Left colon (tissue), 2 donors: ENCODE measurements at places on chromosomes 7 and 10. TPM values are rescaled to one million over a fixed set of nuclear protein-coding genes. Genes with fewer than 3 reads are reported as not detected.
A peak's percentile ranks its signal among the peaks of the same experiment; 100 is the strongest.

DNA sequence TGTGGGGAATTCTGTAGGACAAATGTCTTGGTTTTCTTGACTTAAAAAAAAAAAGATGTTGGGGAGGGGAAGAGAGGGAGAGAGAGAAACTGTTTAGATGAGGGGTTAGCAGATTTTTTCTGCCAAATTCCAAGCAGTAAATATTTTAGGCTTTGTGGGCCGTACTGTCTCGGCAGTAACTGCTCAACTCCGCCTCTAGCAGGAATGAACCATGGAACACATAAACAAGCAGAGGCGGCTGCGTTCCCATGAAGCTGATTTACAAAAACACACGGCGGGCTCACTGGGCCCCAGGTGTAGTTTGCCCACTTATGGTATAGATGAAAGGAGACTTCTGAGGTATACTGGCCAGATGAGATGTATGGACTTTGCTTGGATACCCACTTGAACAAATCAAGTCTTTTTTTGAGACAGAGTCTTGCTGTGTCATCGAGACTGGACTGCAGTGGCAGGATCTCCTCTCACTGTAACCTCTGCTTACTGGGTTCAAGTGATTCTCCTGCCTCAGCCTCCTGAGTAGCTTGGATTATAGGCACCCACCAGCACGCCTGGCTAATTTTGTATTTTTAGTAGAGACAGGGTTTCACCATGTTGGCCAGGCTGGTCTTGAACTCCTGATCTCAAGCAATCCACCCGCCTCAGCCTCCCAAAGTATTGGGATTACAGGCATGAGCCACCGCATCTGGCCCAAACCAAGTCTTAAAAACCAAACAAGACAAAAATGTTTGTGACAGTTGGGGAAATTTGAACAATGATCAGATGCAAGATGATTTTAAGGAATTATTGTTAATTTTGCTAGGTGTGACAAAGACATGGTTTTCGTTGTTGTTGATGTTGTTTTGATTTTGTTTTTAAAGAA is 9.7 kb upstream of the ADAMTS14 start:
- no peak for DNase-seq

Gene ZNF804B
- total RNA-seq: not detected

GRCh38 chr7:64875658-64876406 is 27.2 kb upstream of the ZNF273 start:
- no peak for DNase-seq

DNA sequence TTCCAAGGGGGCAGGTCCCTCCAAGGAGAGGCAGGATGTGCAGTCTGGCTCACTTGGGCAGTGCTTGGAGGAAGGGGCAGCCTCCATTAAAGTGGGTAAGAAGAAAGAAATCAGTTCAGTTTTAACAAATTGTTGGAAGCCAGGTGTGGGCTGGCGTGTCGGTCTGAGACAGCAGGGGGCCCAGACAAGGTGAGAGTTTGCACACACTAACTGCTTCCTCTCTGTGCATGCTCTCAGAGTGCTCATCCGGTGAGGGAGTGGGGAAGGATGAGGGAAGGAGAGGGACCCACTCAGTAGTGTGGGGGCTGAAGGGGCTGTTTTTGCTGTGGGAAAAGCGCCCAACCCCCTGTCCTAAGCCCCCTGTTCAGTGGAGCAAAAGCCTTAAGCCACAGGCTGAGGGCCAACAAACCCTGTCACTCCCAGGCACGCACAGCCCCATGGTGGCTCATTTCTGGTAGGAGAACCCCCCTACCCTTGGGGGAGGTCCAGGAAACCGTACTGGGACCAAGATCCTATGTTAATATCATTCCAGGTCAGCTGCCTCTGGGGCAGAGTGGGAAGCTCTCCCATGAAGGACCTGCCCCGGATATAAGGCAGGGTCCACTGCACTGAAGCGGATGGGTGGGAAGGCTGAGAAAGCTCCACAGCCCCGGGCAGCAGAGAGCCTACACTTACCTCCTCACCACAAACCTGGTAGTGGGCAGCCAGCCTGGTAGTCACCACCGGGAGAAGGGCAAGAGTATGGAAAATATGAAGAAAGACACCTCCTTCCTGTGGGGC is 5.1 kb upstream of the PCBD1 start:
- no peak for DNase-seq

Gene CCDC136
- 5.6 TPM for total RNA-seq

GRCh38 chr7:158582089-158582456 is 5.5 kb downstream of the PTPRN2 start:
- DNase-seq: no peak

GRCh38 chr10:31353574-31353973 is 34.6 kb downstream of the ZEB1 start:
- no peak for DNase-seq

DNA sequence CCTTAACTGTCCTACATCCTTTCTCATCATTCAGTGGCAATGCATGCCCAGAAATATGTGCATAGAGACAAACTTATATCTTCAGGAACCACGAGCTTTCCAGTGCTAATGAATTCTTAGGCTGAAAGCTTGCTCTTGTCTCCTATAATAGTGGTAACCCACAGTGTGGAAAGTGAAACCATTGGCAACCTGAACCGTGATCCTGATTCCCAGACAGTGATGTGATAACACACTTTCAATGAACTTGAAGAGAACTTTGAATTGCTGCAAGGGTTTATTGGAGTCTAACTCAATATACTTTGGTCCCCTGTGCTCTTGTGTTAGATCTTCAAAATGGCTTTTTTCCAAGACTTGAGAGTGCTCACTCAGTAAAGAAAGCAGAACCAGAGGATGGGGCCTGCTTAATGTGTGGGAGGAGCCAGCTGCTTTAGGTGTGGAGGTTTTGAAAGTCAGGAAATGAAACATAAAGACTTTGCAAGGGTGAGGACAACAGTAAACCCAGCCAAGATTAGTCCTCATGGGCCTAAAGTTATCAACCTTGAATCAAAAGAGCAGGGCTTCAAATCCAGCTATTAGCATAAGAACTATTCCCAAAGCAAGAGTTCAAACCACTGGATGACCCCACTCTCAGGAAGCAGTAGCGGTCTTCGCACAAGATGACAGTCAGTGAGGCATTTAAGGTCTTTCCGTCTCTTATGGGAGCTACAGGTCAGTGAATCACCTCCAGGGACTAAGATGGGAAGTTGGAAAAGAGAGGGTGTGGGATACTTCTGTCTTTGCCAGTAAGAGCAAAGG is 332.4 kb upstream of the NRP1 start:
- DNase-seq: no peak

DNA sequence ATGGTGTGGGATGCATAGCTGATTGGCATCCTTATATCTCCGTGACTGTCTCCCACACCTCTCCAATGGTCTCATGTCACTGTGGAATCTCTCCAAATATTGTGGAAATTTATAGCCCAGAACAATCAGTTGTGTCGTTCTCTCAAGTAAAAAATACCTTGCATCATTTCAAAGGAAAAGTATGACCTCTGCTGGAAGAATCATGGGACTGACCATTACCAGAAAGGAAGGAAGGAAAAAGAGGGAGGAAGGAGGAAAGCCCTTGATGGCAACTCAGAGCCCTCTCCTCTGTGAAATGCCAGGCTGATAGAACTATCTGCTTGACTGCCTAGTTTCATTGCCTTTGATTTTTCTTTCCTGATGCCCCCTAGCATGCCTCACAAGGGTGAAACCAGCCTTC is 76.3 kb downstream of the FOXI2 start:
- DNase-seq: no peak

GRCh38 chr7:111363099-111363498 is 199.2 kb downstream of the IMMP2L start:
- no peak for DNase-seq

DNA sequence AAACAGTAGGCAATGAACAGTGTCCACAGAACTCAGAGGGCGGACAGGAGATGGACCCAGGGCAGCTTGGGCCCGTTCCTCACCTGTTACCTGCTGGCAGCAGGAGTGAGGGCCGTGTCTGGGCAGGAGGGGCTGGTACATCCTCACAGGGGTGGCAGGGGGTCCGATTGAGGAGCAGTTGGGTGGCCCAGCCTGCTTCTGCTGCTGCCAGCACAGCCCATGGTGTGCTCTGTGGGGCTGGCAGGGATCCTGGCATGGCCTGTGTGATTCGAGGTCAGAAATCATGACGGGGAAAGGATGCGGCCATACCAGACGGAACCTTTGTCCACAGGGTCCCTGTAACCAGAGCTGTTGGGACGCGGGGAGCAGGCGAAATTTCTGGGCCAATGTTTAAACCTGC is 49.6 kb downstream of the INPP5A start:
- no peak for DNase-seq

- DNase-seq: peak; percentile 22
Observed at GRCh38 chr7:464454-465401, 54.9 kb downstream of the PDGFA start.

GRCh38 chr7:44394636-44395035 is 69.2 kb upstream of the CAMK2B start:
- DNase-seq: no peak

- DNase-seq: no peak
Observed at GRCh38 chr7:28848906-28849305, 109.2 kb downstream of the TRIL start.

DNA sequence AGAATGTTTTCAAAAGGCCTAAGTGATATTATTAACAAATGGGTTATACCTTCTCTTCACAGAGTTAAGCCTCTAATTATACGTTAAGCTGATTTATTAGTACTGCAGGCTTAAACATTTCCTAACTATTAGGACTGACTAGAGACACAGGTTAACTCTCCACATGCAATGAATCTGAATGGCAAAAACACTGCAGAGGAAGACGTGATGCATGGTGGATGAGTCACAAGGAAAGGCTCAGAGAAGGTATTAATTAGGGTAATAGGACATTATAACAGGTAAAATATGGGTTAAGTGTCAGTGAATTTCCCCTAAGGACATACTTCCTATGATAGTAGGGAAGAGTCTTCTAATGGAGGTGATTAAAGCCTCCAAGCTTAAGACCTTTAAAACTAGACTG is 24.7 kb upstream of the SEM1 start:
- no peak for DNase-seq

Gene AASS
- 1.8 TPM for total RNA-seq

Gene LRGUK
- total RNA-seq: 0.98 TPM
